Right lung (tissue), 10 donors: ENCODE measurements at places on chromosomes 16 and 17. TPM values are rescaled to one million over a fixed set of nuclear protein-coding genes. Genes with fewer than 3 reads are reported as not detected.

GRCh38 chr17:44268709-44269534 is 987 bp upstream of the SLC4A1 start:
- DNase-seq = no peak

AATF gene
- polyA plus RNA-seq = 32.4 TPM

DNA sequence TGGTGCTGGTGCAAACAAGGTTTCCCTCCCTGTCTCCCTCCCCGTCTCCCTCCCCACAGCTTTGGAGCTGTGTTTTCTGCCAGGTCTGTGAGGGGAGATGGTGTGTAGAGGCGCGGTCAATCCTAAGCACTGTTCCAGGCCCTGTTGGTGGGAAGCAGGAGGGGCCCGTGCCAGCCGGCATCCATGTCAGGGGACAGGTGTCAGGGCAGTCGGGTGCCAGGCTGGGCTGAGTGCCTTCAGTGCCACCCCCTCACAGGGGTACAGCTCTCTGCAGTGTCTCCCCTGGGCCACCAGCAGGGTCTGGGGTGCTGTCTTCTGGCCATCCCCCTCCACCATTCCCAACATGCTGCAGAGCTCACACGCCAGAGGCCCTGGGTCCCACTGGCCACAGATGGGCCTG is 73.6 kb downstream of the KLHDC4 start:
- no peak for DNase-seq

RAI1 gene
- polyA plus RNA-seq = 37.5 TPM

- DNase-seq = peak; percentile 74
Measured at GRCh38 chr17:49995055-49995738, at the start of gene DLX3. DLX3 (minus strand) TSS chr17:49995224; CDS start chr17:49994998, 226 bp downstream.

DNA sequence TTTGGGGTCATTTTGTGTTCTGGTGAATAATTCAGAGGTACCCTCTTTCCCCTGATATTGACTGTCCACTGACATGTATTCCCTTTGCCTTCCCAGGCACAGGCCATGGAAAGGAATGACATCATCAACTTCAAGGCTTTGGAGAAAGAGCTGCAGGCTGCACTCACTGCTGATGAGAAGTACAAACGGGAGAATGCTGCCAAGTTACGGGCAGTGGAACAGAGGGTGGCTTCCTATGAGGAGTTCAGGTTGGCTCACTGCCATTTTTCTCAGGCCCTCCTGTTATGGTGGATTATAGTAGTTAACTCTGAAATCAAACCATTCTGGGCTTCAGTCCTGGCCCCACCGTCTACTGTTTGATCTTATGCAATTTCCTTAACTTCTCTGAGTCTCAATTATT is 1.6 kb upstream of the EFTUD2 start:
- no peak for DNase-seq

GRCh38 chr16:61471737-61472136 is 564.5 kb downstream of the CDH8 start:
- DNase-seq = no peak

DNA sequence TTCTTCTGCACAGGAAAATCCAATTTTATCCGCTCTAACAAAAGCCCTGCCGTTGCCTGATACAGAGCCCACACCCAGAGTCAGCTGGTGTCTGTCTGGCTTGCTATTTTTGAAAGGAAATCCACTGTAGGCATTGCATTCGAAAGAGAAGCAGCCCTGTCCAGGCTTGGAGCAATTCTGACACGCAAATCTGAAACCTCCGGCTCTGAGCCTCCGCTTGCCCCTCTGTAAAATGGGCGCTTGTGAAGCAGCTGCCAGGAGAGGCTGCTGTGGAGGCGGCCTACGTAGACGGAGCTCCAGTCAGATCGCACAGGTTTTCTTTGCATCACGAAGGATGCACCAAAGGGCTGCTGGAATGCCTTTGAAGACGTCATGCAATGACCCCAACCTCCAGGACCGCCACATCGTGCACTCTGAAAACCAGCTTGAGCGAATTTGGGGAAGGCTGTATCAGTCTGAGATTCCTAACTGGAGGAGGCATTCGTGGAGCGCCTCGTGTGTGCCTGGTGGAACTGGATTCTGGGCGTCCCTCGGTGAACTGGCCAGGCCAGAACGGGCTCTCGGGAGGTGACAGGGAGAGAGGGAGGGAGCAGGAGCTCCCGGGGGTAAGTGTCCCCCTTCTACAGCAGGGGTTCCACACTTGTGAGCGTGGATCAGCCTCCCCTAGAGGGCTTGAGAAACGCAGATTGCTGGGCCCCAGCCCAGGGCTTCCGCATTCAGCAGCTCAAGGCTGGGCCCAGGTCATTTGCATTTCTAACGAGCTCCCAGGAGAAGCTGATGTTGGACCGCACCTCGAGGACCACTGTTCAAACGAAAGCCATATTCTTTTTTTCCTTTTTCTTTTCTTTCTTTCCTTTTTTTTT is 215.5 kb downstream of the MRTFB start:
- DNase-seq = peak; percentile 19

DNA sequence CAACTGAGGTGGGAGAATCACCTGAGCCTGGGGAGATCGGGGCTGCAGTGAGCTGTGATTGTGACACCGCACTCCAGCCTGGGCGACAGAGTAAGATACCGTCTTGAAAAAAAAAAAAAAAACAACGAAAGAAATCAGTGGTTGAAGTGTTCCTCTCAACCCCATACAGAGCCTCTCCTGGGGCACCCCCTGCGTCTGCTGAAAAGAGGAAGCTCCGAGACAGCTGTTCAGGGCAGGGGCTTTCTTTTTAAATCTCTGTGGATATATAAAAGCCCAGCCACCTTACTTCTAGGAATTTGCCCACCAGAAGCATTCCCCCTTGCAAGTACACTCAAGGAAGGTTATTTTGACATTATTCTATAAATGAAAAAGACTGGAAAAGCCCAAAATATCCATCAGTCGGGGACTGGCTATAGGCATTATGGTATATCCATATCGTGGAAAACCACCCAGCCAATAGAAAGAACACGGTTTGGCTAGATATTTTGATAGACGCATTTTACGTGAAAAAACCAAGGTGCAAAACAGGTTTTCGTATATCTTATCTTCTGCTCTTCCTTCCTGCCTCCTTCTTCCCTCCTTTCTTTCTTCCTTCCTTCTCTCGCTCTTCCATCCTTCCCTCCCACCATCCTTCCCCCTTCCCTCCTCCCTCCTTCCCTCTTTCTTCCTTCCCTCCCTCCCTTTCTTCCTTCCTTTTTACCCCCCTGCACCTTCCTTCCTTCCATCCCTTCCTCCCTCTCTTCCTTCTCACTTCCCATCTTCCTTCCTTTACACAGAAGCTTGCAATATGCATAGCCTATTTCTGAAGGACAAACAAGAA is 9.2 kb upstream of the CCL22 start:
- no peak for DNase-seq

DNA sequence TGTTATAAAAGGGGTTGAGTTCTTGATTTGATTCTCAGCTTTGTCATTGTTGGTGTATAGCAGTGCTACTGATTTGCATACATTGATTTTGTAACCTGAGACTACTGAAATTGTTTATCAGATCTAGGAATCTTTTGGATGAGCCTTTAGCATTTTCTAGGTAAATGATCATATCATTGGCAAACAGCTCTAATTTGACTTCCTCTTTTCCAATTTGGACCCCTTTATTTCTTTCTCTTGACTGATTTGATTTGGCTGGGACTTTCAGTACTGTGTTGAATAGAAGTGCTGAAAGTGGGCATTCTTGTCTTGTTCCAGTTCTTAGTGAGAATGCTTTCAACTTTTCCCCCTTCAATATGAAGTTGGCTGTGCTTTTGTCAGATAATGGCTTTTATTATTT is 45.4 kb downstream of the ITGAM start:
- no peak for DNase-seq

NOG gene
- polyA plus RNA-seq = 1.0 TPM

- DNase-seq = no peak
Measured at GRCh38 chr16:58556678-58557077, 41.4 kb downstream of the SETD6 start.

DNA sequence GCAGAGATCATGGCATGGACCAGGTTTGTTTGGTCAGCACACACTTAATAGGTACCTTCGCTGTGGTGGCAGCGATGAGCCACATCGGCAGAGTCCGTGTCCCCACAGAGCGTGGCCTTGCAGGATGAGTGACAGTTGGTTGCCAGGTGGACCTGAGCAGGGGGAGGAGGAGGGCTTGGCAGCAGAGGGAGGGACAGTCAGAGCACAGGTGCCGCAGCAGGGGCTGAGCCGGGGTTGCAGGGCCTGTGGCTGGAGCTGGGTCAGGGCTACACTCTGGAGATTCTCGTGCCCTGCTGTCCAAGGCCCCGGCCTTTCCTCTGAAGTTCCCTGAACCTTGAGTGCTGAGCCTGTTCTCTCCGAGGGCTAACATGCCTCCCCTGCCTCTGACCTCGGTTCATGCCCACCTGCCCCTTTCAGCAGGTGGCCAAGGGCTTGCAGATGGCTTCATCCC is 24.8 kb downstream of the POLR3E start:
- no peak for DNase-seq

GRCh38 chr16:13150181-13150885 is 248.9 kb downstream of the SHISA9 start:
- no peak for DNase-seq

DNA sequence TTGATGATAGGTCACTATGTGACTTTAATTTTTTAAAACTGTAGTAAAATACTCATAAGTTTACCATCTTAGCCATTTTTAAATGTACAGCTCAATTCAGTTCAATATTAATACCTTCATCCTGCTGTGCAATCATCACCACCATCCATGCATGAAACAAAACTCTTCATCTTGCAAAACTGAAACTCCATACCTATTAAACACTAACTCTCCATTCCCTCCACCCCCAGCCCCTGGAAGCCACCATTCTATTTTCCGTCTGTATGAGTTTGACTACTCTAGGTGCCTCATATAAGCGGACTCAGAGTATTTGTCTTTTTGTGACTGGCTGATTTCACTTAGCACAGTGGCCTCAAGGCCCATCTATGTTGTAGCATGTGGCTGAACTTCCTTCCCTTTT is 9.4 kb upstream of the CNEP1R1 start:
- no peak for DNase-seq

TOP2A gene
- 106 TPM for polyA plus RNA-seq

GRCh38 chr16:87404764-87405625 is 12.9 kb downstream of the MAP1LC3B start:
- no peak for DNase-seq

AMDHD2 gene
- 16.6 TPM for polyA plus RNA-seq
